ENCODE measurements at places on chromosomes 6 and 20.
A peak's percentile ranks its signal among the peaks of the same experiment; 100 is the strongest.

GRCh38 chr20:35085477-35086225, 7.0 kb downstream of the TRPC4AP start:
- peak; percentile 45 for DNase-seq

DNA sequence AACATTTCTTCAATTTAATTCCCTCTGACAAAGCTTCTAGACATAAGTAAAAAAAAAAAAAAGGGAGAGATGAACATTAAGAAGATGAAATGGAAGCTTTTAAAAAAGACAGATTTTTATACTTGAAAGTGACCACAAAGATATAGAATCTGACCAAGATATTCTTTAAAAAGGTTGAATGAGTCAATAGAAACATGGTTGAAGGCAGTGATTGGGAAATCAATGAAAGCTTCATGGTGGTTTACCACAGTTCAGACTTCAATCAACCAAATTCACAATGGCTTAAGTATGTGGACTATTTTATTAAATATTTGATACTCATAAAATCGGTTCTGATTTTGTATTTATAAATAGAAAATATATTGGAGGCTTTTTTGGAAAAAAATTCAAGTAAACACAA, 248.4 kb upstream of the HSF2 start:
- DNase-seq = no peak

- peak; percentile 39 for DNase-seq
Measured at GRCh38 chr20:33524261-33524660, 34.4 kb downstream of the CBFA2T2 start.

- peak; percentile 2 for DNase-seq
Measured at GRCh38 chr6:89084954-89085353, 4.4 kb downstream of the PNRC1 start.

DNA sequence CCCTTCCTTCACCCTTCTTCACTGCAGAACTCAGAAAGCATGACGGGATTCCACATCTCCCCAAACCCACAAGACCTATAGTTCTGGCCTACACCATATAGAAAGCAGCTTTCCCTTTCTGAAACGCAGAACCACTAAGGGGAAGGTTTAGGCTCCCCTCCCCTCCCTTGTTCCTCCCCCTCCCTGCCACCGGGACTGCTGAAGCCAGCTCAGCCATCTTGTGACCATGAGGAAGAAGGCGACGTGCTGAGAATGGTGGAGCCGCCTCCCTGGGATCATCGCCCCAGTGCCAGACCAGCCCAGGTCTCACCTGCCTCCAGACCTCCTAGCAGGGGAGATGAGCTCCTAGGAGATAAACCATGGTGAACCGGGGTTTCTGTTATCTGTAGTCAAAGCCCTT, 19.6 kb downstream of the SERPINB6 start:
- no peak for DNase-seq

GRCh38 chr6:33018904-33019303, 9.5 kb upstream of the HLA-DOA start:
- peak; percentile 20 for DNase-seq

DNA sequence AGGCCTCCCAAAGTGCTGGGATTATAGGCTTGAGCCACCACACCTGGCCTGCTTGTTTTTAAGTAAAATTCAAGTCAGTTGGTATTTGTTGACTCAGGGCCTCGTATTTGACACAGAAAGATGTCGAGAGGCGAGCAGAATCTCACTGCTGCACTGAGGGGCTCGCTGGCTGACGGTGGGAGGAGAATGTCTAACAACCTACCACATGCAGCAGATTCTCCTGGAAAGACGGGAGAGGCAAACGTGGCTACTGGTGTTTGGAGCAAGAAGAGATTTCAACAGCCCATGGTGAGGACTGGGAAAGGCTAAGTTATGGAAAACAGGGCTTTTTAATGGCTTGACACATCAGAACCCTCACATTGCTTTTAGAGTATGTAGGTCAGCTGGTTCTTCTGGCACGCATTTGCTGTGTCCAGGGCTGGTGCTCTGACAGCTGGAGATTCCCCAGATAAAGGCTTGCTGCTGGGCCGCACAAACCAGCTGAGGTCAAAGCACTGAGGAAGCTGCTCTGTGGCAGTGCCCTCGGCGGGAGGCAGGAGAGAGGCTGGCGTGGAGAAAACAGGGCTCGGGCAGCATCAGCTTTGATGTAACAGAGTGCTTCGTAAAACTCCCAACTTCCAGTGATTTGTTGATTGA, 84.2 kb upstream of the FRMD1 start:
- peak; percentile 57 for DNase-seq

- peak; percentile 90 for DNase-seq
Measured at GRCh38 chr20:35319192-35319870, 27.1 kb upstream of the FAM83C start.

DNA sequence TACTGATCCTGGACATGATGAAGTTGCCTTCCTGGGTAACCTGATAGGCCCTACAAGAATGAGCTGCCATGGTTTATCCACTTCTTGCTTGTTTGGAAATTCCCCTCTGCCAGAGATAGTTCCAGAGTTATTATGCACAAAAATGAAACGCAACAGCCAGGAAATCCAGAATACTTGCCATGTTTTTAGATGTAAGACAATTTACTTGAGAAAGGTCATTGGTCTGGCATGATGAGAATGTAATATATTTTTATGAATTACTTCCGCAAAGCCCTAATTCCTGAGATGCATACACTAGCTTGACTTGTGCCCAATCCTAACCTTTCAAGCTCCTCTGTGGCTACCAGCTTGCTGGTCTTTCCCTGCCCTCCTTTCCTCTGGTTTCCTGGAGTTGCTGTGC, 27.9 kb upstream of the NT5E start:
- DNase-seq = peak; percentile 46

GRCh38 chr6:15389084-15389764, 143.4 kb downstream of the JARID2 start:
- DNase-seq = no peak

- peak; percentile 91 for DNase-seq
Measured at GRCh38 chr6:26304797-26305640, 60.0 kb upstream of the BTN3A2 start.

GRCh38 chr20:3696745-3697587, 15.2 kb upstream of the ADAM33 start:
- DNase-seq = no peak

- no peak for DNase-seq
Measured at GRCh38 chr6:139288496-139289040, 3.2 kb downstream of the TXLNB start.

- DNase-seq = no peak
Measured at GRCh38 chr20:35339636-35340035, 47.4 kb upstream of the FAM83C start.

- no peak for DNase-seq
Measured at GRCh38 chr20:56914532-56914931, 285.4 kb downstream of the TFAP2C start.

DNA sequence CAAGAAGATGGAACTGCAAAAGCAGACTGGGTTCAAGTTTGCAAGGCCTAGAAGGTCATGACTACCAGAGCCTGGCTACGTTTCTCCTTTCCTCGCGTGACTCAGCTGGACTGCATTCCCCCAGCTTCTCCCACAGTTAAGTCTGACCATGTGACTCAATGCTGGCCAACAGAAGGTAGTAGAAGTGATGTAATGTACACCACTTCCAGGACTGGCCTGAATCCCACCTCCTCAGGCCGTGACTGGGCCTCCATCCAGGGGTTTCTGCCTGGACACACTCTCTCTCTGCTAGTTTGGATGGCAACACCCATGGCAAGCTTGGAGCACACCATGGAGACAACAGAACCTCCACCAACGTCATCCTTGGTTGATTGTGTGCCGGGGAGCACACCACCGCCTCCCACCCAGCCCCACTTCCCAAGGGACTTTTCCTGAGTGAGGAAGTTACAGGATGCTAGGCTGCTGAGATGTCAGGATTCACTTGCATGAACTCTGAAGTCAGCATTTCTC, 112.0 kb upstream of the CDYL start:
- peak; percentile 87 for DNase-seq

DNA sequence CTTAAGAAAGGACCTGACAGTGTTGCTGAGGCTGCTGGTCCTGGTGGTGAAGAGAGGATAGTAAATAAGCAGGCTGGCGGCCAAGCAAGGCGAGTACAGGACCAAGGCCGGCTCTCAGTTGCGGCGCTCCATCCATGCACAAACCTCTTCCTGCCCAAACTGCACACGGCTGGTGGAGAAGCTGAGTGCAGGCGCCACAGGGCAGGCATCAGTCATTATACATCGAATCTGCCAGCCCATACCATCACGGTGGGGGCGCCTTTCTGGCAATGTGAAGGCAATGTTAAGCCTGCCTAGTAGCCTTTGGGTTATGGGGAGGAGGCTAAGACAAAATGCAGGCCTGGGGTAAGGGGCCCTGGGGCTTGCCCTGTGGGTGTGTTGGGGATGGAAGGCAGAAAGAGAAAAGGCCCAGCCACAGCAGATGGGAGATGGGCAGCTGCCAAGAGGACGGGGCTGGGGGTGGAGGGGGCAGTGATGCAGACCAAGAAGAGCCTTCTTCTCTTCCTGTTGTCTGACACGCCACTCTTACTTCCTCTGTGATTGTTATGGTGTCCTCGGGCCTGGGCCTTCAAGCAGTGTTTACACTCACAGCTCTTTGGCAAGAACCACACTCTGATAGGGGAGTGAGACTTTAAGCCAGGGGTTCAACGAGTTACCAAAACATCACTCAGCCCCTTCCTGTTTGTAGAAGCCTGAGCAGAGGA, 20.3 kb upstream of the KCNK16 start:
- DNase-seq = no peak

- no peak for DNase-seq
Measured at GRCh38 chr6:111648100-111648499, 42.4 kb upstream of the TRAF3IP2 start.

GRCh38 chr6:136812174-136812573, 10.2 kb upstream of the PEX7 start:
- DNase-seq = no peak

GRCh38 chr20:43539975-43540672, 18.7 kb upstream of the SGK2 start:
- no peak for DNase-seq

- DNase-seq = peak; percentile 69
Measured at GRCh38 chr6:163419413-163420288, 5.1 kb downstream of the QKI start.

GRCh38 chr6:29005183-29005885, at the start of gene ZNF311:
Gene ZNF311, minus strand, starts transcription at chr6:29005315. Its CDS starts 1,361 bp downstream, at chr6:29003954.
- peak; percentile 93 for DNase-seq

DNA sequence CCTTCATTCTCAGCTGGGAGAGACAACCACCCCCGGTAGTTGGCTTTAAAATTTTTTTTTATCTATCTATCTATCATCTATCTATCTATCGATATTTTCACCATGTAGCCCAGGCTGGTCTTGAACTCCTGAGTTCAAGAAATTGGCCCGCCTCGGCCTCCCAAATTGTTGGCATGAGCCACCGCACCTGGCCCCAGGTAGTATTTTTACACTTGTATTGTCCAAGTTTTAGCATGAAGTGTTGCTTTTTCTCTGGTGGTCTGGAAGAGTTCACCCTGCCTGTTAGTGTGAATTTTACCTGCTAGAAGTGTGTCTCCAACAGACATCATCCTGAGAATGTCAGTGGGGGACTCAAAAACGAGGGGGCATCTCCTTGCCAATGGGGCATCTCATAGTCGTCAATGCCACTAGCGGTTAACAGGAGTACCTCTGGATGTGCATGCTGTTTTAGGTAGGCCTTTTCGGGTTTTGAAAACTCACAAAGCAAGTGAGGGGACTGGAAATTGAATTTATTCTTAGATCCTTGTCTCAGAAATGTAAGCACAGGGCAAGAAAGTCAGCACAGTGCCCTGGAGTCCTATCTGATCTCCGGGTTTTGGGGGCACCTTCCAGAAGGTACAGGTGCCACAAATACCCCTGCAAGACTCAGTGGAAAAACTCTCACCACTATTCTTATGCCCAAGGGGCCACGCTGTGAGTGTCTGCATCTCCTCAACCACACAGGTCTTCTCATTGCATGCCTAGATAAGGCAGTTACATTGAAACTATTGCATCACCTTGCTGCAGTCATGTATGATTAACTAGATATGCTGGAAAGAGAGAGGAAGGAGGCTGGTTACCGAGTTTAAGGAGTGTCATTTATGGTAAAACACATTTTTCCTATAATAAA, 37.1 kb downstream of the TNFAIP3 start:
- peak; percentile 29 for DNase-seq

DNA sequence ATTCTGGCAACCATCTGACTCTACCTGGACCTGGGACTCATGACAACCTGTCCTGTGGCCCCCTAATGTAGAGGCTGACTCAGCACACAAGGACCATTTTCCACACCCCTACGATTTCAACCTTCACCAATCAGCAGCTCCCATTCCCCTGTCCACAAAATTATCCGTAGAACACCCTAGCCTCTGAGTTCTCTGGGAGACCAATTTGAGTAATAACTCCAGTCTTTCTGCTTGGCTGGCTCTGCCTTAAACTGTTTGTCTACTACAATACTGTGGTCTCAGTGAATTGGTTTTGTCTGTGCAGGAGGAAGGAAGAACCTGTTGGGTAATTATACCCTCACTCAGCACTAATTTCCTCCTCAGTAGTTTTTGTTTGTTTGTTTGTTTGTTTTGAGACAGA, 99.3 kb upstream of the MRPS10 start:
- peak; percentile 82 for DNase-seq

DNA sequence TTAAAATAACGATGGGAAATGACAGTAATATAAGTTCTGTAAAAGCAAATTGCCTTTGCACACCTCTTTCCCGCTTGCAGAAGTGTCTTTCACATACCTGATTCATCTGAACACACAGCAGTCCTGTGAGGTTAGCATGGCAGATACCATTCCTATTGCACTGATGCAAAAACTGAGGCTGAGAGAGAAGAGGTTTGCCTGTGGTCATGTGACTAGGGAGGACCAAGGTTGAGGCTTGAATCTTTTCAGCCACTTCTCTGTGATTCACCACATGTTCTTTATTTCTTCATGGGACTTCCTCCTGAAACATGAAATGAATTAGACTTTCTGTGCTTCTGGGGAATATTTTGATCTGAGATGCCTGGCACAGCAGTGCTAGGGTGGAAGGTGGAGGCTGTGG, 92.9 kb downstream of the VEGFA start:
- DNase-seq = no peak

- DNase-seq = no peak
Measured at GRCh38 chr6:143198312-143198711, 137.6 kb downstream of the AIG1 start.

- DNase-seq = no peak
Measured at GRCh38 chr6:110439356-110439755, 24.0 kb upstream of the DDO start.

DNA sequence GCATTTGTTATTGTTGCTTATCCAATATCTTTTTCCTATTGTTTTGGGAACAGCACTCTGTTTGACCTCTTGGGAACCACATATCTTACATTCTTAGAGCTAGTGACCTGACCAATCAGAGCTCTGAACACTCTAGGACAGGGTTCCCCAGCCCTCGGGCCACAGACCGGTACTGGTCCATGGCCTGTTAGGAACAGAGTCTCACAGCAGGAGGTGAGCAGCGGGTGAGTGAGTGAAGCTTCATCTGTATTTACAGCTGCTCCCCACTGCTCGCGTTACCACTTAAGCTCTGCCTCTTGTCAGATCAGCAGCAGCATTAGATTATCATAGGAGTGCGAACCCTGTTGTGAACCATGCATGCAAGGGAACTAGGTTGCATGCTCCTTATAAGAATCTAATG, 226.0 kb upstream of the TSHZ2 start:
- DNase-seq = peak; percentile 24

- DNase-seq = peak; percentile 79
Measured at GRCh38 chr6:24667378-24667803, 514 bp downstream of the ACOT13 start.

- DNase-seq = no peak
Measured at GRCh38 chr20:4875578-4876067, 125.7 kb downstream of the SLC23A2 start.

Data from M059J (cell line).